Endothelial cell (in vitro differentiated cells): ENCODE measurements at places on chromosomes 16 and 17. TPM values are rescaled to one million over a fixed set of nuclear protein-coding genes. Genes with fewer than 3 reads are reported as not detected.

DNA sequence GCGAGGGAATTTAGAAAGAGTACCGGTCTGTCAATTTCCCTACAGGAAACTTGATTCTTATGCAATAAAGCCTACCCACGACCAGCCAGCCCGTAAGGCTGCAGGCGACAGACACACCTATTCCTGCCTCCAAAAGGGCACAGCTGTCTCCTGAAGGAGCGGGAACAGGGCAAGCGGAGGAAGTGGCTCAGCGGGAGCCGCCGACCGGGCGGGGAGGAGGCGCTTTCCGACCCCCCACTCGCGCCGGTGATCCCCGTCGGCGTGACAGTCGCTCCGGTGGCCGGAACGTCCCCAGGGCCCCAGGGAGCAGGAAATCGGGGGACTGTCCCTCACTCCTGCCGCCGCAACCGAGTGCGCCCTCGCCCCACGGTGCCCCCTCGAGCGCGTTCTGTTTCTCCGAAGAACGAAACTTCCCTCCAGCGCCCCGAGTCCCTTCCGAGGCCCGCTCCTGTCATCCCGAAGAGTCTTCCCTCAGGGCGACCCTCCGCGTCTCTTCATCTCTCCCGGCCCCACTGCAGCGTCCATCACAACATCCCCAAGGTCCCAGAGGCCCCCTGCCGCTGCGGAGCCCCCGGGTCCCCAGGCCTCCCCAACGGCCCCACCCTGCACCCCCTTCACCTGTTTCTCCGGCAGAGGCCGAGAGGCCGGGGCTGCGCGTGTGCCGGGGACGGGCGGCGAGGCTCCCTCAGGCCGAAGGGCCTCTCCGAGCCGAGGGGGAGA is 421 bp downstream of the STAT3 start:
- peak; percentile 38 for DNase-seq

DNA sequence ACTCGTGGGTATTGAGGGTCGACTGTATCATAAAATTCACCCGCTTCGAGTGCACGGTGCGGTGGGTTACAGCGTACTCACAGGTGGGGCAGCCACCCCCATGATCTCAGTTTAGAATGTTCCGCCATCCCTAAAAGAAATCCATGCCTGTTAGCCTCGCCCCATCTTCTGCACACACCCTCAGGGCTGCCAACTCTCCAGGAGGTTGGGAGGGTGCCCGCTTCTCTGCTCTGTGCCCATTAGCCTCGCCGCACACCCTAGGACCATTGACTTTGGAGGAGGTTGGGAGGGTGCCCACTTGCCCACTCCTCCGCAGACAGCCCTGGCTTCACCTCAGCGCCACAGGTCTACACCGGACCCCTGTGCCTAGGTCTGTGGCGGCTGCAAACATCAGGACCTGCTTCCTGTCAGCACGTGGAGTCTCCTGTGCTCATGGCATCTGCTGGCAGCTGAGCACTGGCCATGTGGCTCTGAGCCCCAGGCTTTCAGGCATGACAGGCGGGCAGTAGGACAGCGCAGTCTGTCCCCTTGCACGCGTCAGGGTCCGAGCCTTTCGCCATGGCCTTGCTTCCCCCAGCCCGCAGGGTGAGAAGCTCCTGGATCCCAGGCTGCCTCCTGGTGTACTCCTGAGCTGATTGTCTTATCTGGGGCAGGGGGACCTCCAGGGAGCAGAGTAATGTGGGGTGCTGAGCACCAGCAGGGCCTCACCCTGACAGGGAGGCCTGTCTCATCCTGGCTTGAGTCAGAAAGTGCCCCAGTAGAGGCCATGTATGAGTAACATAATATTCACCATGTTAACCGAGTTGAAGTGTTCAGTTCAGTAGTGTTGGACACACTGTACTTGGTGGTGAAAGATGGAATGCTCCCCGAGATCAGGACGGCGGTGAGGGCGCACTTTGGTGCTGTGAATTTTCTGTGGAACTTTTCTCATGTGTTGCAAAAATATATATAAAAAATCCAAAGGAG is 21.9 kb downstream of the NME3 start:
- no peak for DNase-seq

GRCh38 chr17:42386777-42387657 is 1.2 kb downstream of the STAT3 start:
- no peak for DNase-seq

GRCh38 chr17:19386974-19387920 is at the start of gene MFAP4:
Gene MFAP4, minus strand, starts transcription at chr17:19387190. Its CDS starts 35 bp downstream, at chr17:19387155.
- no peak for DNase-seq

EPX gene
- total RNA-seq: not detected

- DNase-seq: no peak
These were observed 373.7 kb upstream of the SALL1 start for GRCh38 chr16:51524555-51525373.

GRCh38 chr17:7419819-7420610 is at the start of gene SPEM1:
Gene SPEM1, plus strand, starts transcription at chr17:7420324. Its CDS starts 61 bp downstream, at chr17:7420385.
- DNase-seq: no peak

ODAD4 gene
- total RNA-seq: 2.2 TPM

GRCh38 chr16:75038036-75038858 is 39.4 kb downstream of the ZNRF1 start:
- DNase-seq: no peak

CA5A gene
- total RNA-seq: not detected

METRNL gene
- total RNA-seq: 5.3 TPM

KRT17 gene
- total RNA-seq: not detected

TBC1D3B gene
- total RNA-seq: 8.9 TPM

GRCh38 chr17:4008082-4008435 is 43.8 kb upstream of the ATP2A3 start:
- peak; percentile 15 for DNase-seq

MINK1 gene
- 176 TPM for total RNA-seq
